ENCODE measurements at places on chromosomes 4 and X. TPM values are rescaled to one million over a fixed set of nuclear protein-coding genes. Genes with fewer than 3 reads are reported as not detected.

DNA sequence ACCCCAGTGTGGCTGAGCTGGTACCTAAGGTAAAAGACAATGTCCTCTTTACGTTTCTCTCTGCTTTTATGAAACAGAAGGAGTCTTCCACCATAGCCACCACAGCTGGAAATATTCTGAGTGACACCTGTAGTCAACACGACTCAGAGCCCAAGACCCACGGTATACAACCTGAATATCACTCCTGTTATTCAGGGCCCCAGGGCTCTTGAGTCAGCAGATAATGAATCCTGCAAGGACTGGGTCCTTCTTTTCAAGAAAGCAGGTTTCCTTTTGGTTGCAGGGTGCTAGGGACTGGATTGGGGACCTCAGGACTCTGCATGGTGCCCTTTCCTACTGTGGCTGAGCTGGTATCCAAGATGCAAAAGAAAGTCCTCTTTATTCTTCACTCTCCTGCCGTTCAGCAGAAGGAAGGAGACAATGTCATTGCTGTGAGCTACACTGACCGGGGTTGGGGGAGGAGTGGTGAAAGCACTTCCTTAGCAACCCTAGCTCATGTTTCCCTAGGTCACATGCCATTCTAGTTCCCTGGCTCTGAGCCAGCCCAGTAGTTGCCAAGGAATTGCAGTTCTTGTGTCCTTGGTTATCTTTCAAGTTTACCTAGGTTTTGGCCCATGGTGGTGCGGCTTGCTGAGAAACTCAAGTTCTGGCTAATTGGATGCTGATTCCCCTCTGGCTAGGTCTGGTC, 23.7 kb upstream of the UNC5C start:
- peak; percentile 17 for DNase-seq

The UGT2B10 gene
- 1.7 TPM for polyA plus RNA-seq

DNA sequence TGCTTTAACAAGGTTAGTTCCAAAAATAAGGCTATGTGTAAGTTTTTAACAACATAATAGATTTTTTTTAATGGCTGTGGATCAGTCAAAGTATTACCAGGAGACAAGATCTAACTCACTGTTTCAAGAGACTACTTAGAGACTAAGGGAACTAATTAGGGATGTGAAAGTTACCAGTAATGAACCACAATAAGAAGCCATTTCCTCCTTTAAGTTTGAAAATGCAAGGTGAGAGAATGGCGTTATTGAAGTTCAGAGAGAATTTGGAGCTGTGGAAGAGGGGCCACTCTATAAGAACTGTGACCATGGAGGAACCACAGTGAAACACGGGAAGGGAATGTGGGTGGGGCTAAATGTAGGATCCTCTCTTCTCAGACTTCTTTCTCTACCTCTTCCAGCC, 624.2 kb downstream of the GLUD2 start:
- no peak for DNase-seq

GRCh38 chr4:53844133-53844532, 220.3 kb downstream of the CHIC2 start:
- no peak for DNase-seq

DNA sequence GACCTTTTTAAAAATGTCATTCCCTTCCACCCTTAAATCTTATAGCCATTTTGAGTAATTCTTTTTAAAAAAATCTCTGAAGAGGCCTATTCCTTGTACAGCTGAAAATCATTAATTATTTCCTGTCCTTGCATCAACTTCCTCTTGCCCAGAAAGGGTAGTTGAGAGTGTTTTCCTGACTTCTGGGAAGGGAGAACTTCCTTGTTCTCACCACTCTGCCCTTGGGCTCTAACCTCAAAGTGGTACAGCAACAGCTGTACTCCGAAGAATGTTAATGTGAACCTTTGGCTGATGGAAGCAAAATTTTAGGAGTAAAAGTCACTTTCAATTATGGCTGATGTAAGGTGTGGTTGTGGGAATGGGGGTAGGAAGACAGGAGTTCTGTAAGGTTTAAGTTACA, 15.1 kb upstream of the FABP2 start:
- no peak for DNase-seq

- peak; percentile 9 for DNase-seq
Measured at GRCh38 chrX:103063191-103063845, 653 bp downstream of the BEX1 start.

GRCh38 chr4:24330172-24330571, 254.2 kb downstream of the DHX15 start:
- no peak for DNase-seq

DNA sequence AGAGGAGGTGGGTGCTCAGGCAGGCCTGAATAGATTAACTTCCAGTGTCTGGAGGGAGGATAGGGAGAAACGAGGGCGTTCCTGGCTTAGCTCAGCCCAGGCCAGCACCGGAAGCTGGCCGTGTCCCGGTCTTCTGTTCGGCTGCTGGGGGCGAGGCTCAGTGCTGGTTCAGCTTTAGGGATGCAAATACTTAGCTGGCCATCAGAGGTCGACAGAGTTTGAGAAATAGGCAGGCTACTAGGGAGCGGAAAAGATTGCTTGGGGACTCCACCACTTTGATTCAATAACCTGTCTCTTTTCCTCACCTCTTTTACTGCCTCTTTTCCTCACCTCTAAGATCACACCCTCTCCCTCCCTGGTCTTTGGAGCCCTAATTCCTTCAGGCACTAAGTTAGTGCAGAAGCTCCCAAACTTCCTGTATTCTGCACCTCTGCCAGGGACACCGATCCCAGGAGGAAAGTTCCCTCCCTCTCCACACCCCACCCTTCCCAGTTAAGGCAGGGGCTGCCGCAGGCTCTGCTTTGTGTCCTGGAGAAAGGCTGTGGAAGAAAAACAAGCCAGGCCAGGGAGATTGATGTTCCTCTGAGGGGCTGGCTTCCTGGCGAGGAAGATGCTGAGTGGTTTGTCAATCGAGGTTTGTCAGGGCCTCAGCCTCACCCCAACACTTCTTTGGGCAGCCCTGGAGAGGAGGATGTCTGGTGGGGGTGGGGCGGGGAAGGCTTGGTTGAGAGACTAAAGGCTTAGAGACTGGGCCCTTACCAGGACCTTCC, 6.0 kb upstream of the EFNB1 start:
- no peak for DNase-seq

The SMARCA5 gene
- 258 TPM for polyA plus RNA-seq

The IL9R gene
- polyA plus RNA-seq: 0.13 TPM

GRCh38 chr4:101512416-101512815, 165.1 kb upstream of the PPP3CA start:
- DNase-seq: no peak

DNA sequence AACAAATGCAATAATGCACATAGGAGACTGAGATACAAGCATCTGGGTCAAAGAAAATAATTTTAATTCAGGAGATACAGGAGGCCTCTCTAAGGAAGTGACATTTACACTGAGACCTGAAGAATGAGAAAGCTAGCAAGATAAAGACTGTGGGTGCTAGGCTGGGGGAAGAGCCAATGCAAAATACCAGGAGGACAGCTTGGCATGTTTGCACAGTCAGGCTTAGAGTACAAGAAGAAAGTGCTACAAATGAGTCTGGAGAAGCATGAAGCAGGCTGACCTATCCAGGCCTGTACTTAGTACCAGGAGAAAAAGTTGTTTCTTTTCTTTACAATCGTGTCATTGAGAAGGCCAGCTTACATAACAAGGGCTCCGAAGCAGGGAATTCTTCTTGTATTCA, 56.9 kb downstream of the GABRB1 start:
- DNase-seq: no peak

Measured in right lung (tissue), 10 donors.